ENCODE measurements at places on chromosomes 6 and 20.

- DNase-seq, result no peak
Measured at GRCh38 chr20:11716239-11716944, 201.3 kb upstream of the BTBD3 start.

DNA sequence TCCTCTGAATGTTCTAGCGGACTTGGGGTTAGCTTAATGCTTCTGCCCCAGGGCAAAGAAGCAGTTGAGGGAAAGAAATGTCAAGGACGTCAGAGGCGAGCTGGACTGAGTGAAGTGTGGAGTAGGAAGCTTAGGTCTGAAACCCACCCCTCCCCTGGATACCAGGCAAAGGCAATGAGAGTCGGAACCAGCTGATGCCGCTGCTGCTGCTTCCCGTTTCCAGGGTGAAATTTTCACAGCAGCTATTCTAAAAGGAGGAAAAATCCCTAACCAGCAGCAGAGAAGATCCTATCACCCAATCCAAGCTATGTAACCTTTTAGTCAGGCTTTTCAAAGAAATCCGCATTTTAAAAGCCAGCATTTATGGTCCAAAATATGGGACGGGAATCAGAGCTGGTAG, 564.3 kb downstream of the LMBRD1 start:
- no peak for DNase-seq

DNA sequence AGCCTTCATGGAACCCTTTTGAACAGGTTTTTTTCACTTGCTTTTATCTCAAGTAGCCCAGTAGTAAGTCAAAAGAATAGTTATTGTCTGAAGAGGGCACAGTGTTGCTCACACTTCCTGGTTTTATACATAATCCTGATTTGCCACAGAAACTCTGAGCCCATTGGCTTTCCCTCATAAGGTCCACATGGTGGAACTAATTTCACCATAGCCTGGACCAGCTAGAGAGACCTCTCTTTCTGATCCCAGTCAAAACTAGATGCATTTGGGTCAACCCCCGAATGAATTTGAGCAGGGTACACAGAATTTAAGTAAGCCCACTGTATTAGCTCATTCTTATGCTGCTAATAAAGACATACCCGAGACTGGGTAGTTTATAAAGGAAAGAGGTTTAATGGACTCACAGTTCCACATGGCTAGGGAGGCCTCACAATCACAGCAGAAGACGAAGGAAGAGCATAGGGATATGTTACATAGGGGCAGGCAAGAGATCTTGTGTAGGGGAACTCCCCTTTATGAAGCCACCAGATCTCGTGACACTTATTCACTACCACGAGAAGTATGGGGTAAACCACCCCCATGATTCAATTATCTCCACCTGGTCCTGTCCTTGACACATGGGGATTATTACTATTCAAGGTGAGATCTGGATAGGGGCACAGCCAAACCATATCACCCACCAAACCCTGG, 6.2 kb downstream of the RWDD2A start:
- DNase-seq, result no peak

DNA sequence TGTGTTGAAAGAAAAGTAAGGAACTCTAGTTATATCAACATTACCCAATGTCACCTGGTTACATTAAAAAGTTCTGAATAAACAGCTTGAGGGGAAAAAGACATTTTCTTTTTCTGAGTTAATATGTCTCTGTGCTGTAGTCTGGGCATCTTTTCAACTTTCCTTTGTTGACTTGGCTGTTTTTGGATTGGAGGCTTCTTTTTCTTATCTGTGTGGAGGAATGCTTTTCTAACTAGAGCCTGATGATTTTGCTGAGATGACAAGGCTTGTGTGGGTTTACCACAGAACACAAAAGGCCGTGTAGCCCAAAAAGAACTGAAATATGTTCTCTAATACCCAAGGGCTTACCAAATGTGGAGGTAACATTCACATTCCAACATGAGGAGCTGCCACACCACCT, 161.8 kb downstream of the KCNQ5 start:
- DNase-seq, result no peak

- DNase-seq, result no peak
Measured at GRCh38 chr6:43496370-43497128, 13.6 kb downstream of the LRRC73 start.

GRCh38 chr6:156513504-156513903, 263.7 kb upstream of the ARID1B start:
- DNase-seq, result no peak

DNA sequence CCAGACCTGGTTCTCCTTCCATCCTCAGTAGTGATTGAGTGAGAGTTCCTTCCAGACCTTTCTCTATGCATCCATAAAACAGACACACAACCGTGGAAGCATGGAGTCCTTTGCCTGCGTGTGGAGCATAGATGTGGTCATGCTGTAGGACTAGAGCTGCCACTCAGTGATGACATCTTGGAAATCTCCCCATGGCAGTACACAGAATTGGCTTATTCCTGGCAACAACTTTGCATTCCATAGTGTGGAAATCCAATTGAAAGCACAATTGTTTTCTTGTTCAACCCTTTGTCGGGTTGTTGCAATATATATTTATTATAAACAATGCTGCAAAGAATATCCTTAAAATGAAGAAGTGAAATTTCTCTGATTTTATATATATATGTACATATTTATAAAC, 547.8 kb downstream of the CDH26 start:
- no peak for DNase-seq

DNA sequence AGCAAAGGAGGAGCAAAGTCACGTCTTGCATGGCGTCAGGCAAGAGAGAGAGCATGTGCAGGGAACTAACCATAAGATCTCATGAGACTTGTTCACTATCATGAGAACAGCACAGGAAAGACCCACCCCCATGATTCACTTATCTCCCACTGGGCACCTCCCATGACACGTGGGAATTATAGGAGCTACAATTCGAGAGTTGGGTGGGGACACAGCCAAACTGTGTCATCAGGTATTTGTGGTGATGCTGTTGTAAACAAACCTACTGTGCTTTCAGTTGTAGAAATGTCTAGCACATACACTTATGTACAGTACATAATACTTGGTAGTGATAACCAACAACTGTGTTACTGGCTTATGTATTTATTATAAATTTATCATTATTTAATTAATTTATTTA, 128.3 kb downstream of the UTRN start:
- no peak for DNase-seq

DNA sequence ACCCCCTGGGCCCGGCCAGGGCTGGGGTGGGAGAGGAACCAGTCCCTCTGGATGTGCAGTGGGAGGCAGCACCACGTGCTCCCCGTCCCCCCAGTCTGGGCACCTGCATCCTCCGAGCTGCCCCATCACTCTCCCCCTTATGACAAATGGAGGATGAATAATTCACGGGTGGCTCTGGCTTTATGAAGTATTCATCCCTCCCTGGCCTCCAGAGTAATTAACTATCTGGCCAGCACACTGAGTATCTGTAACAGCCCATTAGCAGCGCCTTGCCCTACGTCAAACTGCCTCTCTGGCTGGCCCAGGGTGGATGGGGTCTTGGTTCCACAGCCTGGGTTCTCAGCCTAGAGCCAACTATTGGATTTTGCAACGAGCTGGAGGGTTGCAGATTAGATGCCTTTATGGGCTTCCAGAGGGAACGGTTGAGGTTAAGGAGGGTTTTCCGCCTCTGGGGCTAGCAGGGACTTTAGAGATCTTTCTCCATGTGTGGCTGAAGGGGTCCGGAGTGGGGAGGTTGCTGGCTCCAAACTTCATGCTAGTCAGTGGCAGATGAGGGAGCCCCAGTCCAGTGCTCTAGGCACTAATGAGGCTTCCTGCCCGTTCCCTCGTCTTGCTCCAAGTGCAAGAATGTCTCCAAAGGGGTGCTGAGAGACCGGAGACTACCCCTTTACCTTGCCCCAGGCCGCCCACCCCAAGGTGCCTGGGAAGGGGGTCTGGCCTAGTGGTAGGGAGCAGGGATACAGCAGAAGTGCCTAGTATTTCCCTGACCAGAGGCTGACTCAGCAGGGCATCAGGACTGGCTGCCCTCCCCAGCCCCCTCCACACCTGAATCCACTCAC, 53.5 kb upstream of the MLN start:
- no peak for DNase-seq

DNA sequence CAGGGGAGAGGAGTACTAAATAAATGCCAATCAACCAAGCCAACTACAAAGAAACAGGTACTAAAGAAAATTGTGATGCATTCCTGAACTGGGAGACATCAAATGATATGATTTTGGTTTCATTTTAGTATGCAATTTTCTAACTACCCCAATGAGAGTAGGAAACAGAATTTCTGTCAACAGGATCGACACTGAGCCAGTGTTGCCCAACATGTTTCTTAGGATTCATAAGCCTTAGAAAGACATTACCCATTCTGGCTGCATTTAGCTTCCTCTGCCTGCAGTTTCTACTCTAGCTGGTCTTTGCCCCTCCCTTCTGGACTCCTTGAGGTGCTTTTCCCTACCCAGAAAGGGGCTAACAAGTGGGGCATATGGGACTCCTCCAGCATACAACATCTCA, 49.8 kb downstream of the KCTD20 start:
- no peak for DNase-seq

DNA sequence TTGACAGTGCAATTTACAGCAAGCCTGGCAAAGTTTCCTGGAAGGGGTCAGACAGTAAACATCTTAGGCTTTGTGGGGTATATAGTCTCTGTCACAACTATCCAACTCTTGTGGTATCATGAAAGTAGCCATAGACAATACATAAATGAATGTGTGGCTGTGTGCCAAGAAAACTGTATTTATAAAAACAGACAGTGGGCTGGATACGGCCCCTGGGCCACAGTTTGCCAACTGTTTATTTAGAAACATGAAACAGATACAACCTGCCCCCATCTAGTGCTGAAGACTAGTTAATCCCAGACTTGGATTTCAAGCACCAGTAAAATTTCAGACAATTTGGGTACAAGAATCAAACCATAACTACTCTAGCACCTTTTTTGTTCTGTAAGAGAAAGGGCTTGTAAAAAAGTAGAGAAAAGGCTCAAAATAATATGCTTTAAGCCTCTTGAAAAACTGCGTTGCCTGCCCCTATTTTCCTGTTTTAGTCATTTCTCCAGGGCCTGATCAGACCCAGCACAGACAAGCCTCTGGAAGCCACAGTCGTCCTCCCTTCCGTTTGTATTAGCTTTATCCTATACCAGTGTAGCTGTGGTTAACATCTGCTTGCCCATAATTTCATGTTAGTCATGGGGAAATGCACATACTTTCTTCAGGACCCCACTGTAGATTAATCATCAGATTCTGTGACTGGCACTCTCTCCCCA, 30.8 kb downstream of the JAG1 start:
- DNase-seq, result no peak

DNA sequence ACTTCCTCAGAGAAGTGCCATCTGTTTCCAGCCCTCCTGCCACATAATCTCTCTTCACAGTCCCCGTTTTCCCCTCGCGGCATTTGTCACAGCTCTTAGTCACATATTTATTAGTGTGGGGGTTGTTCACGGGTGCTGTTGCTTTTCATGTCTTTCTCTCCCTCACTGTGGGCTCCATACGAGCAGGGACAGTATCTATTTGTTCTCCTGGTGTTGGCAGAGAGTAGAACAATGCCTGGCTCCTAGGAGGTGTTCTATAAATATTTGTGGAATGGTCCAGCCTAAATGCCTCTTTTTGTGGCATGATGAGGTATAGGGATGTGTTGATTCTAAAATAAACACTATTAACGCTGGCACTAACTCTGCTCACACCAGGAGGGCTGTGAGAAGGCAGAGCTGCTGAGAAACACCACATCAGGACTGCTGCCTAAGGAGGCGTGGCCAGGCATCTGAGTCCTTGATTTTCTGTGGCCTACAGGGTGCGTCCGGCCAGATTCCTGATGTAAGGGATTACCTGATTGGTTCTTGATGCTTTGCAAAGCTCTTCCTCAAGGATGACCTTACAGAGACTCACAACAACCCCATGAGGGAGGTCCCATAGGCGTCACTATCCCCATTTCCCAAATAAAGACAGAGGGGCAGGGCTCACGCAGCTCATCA, 219.8 kb upstream of the ARID1B start:
- DNase-seq, result no peak

- DNase-seq, result no peak
Measured at GRCh38 chr20:49187330-49187850, 744 bp downstream of the STAU1 start.

- no peak for DNase-seq
Measured at GRCh38 chr6:142696123-142697000, 248.6 kb downstream of the HIVEP2 start.

DNA sequence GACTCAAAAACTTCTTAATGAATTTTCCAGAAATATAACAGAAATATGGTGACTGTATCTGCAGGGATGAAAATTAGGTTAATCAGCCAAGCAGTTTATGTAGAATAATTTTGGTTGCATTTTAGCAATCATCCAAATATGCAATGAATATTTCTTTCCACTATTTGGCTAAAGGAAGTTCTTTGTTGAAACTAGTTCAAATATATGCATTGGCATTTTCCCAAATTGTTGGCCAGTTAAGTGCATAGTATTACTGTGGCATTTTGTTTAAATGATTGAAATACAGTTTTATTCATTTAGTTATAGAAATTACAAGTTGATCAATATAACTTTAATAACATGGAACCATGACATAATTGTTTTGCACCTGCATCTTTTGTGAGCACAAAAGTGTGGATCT, 115.5 kb downstream of the DOK5 start:
- DNase-seq, result no peak

DNA sequence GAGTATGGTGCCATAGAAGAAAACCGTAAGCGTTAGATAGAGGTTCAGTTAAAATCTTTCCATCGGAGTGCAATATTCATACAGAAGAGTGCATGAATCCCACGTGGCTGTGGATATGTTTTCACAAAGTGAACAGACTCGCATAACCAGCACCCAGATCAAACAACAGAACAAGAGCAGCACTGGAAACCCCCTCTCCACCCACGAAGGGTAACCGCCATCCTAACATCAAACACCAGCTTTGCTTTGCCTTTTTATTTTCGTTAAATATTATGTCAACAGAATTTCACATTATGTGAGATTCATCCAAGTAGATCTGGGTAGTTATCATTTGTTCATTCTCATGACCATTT, 4.7 kb downstream of the GTSF1L start:
- DNase-seq, result peak; percentile 40

DNA sequence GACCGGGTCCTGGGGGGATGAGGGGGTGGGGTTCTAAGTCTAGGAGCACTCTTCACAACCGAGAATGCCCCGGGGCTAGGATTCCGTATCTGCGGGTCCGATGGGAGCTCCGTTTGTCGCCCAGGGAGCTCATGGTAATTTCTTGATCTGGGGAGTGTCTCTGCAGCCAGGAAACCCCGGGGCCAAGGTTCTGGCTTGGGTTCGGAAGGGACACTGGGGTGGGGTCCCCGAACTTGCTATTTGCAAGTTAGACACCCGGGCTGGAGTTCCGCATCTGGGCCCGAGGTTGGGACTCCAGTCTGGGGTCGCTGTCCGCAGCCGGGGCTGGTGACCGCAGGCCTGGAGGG, 397 bp downstream of the PEDS1 start:
- no peak for DNase-seq

- DNase-seq, result no peak
Measured at GRCh38 chr6:43891072-43891870, 121.3 kb downstream of the VEGFA start.

- DNase-seq, result no peak
Measured at GRCh38 chr6:69647726-69648125, 149.1 kb downstream of the LMBRD1 start.

GRCh38 chr20:32034581-32035425, 17.2 kb upstream of the HCK start:
- DNase-seq, result no peak

- DNase-seq, result no peak
Measured at GRCh38 chr6:133888929-133889556, at the start of gene TCF21. Gene TCF21, plus strand, starts transcription at chr6:133889113. Its CDS starts 285 bp downstream, at chr6:133889398.

GRCh38 chr20:56646599-56646998, 17.5 kb downstream of the TFAP2C start:
- no peak for DNase-seq
